ENCODE measurements at places on chromosomes 12 and 14. TPM values are rescaled to one million over a fixed set of nuclear protein-coding genes. Genes with fewer than 3 reads are reported as not detected.

HOXC9 gene
- total RNA-seq: 14.7 TPM

C12orf60 gene
- 1.3 TPM for total RNA-seq

ABCC9 gene
- total RNA-seq: 0.02 TPM

SRP54 gene
- 66.8 TPM for total RNA-seq

CLEC4C gene
- not detected for total RNA-seq

PNMA1 gene
- total RNA-seq: 61.1 TPM

GNB3 gene
- 1.5 TPM for total RNA-seq

RERGL gene
- not detected for total RNA-seq

TAMALIN gene
- total RNA-seq: 0.82 TPM

PMCH gene
- not detected for total RNA-seq

MUCL1 gene
- not detected for total RNA-seq

KCNMB4 gene
- 0.20 TPM for total RNA-seq

CMA1 gene
- not detected for total RNA-seq

TAS2R8 gene
- not detected for total RNA-seq

SH2B3 gene
- 5.8 TPM for total RNA-seq

TAS2R46 gene
- not detected for total RNA-seq

IFNG-AS1 gene
- not detected for total RNA-seq

CLMN gene
- 7.0 TPM for total RNA-seq

SYT1 gene
- total RNA-seq: 5.6 TPM

PRH2 gene
- total RNA-seq: not detected

SIX6 gene
- total RNA-seq: not detected

LIN7A gene
- 0.27 TPM for total RNA-seq

RGS6 gene
- total RNA-seq: not detected

ETFBKMT gene
- 0.82 TPM for total RNA-seq

MAPKAPK5 gene
- total RNA-seq: 58.6 TPM

TMTC1 gene
- total RNA-seq: 0.04 TPM

FGF6 gene
- not detected for total RNA-seq

NRL gene
- total RNA-seq: 0.80 TPM

DRAM1 gene
- total RNA-seq: 18.2 TPM

HVCN1 gene
- 0.83 TPM for total RNA-seq

ZNF891 gene
- total RNA-seq: 0.34 TPM

SIX1 gene
- 7.1 TPM for total RNA-seq

RILPL1 gene
- 8.8 TPM for total RNA-seq

DLK1 gene
- 0.32 TPM for total RNA-seq

CD163 gene
- total RNA-seq: not detected

LRP1-AS gene
- total RNA-seq: not detected

POTEM gene
- total RNA-seq: not detected

SDR9C7 gene
- 0.05 TPM for total RNA-seq

HELB gene
- 1.7 TPM for total RNA-seq

CLEC9A gene
- total RNA-seq: not detected

TMEM30B gene
- total RNA-seq: 0.42 TPM

CYP27B1 gene
- 2.9 TPM for total RNA-seq

DACT1 gene
- 0.47 TPM for total RNA-seq

CCDC92 gene
- 28.8 TPM for total RNA-seq

PRR4 gene
- total RNA-seq: 3.0 TPM

NGB gene
- total RNA-seq: not detected

APOF gene
- not detected for total RNA-seq

OLR1 gene
- 0.67 TPM for total RNA-seq

TPH2 gene
- total RNA-seq: not detected

BEGAIN gene
- 6.1 TPM for total RNA-seq

BCL2L2 gene
- total RNA-seq: 18.2 TPM

DICER1 gene
- total RNA-seq: 23.1 TPM

ABHD12B gene
- not detected for total RNA-seq

EML5 gene
- 0.40 TPM for total RNA-seq

COCH gene
- 25.7 TPM for total RNA-seq

All from A549 treated with dexamethasone at 1 μM for 4 hours (cell line).